CD4-positive, alpha-beta T cell treated with Interleukin-12 subunit alpha and Interleukin-12 subunit beta, for 1 hour (primary cell): ENCODE measurements at places on chromosomes 1 and 21.

DNA sequence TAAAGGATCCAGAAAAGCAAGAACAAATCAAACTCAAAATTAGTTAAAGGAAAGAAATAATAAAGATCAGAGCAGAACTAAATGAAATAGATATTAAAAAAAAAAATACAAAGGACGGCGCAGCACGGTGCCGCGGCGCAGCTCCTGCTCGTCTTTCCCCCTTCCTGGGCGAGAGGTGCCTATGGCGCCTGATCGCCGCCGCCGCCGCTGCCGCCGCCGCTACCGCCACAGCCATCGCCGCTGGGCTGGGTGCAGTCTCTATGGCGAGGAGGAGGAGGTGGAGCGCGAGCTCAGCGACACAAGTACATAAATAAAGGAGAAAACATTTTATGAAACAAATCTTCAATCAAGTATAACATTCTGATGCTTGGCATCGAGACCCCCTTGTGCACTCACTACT lies 77.6 kb upstream of the VANGL1 start:
- no peak for DNase-seq

DNA sequence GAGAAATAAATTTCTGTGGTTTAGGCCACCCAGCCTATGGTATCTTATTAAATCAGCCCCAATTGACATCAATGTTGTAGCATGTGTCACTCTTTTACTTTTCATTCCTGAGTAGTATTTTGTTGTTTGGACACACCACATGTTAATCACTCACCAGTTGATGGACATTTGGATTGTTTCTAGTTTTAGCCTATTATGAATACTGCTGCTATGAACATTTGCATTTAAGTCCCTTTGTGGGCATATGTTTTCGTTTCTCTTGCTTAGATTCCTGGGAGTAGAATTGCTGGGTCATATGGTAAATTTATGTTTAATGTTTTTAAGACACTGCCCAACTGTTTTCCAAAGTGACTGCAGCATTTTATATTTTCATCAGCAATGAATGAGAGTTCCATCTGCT lies 50.2 kb upstream of the NUF2 start:
- DNase-seq = no peak

DNA sequence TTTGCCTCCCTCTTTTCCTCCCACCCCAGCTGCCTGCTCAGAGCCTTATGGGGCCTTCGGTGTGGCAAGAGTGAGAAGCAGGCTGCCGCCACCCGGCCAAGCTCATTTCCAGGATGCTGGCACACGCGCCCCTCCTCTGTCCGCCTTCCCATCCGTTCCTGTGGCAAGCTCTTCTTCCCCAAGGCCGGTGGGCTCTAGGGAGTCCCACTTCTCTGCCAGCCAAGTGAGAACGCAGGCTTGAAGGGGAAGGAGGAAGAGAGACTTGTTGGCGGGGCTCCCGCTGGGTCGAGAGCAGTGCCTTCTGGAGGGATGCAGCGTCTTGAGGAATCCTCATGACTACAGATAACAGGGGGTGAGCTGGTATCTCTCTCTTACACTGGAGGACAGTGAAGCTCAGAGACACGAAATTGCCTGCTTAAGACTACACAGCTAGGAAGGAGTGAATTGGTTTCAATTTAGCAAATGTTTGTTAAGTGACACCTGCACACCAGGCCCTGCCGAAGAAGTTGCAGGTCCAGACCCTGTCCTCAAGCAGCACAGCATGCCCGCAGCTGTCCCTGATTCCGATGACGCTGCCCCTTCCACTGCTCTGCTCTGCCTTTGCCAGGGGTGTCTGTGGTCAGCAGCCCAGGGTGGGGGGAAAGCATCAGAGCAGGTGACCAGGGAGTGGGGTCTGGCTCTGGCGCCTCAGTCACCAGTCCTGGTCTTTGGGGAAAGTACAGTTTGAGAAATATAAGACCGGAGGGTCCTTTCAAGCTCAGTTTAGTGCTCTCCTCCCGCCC lies 40.1 kb upstream of the FOXO6 start:
- DNase-seq = no peak

- no peak for DNase-seq
These were observed 68.4 kb upstream of the LRRC7 start for GRCh38 chr1:69499203-69499803.

- no peak for DNase-seq
These were observed 42.1 kb downstream of the LRRC8B start for GRCh38 chr1:89566761-89567174.

DNA sequence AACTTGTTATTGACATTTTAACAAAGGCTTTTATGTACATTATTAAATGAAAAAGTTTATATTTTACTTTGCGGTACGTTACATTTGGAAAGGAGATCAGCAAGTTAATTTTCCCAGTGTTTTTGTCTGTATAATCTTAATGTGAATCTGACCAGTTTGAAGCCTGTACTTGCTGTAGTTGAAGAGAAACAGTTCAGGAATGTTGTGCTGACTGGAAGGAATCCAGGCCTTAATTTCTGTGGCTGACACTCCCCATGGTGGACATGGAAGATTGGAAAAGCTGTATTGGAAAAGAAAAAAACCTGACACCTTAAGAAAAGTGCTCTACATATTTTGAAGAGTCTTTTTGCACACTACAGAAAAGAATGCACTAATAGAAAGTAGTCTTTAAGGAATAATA lies 15.5 kb downstream of the LEPR start:
- DNase-seq = no peak

DNA sequence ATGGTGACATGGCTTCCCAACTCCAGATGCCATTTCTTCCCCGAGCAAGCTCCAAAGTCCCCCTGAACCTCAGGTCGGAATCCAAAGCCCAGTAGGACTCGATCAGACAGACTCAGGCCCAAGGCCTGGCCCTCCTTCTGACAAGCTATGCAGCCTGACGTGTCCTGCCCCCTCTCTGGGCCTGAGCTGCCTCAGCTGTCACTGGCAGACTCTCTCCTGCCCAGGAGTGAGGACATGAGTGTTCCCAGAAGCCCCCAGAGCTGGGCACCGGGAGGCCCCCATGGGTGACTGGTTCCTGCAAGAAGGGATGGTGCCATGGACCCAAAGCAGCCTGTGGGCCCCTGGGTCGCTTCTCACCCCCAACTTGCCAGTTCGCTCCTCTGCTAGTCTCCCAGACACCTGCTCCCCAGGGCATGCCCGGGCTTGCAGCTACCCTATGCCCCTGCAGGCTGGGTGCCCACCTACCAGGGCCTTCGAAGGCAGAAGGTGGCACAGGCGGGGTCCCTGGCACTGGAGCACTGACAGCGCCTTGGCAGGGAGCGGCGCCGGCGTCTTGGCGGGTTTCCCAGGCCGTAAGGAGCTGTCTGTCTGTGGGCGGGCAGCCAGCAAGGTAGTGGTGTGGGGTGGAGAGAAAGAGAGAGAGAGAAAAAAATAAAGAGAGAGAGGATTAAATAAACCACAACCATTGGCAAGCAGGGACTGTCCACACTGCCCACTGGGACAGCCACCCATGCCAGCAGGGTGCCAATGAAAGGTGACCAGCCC lies 2.3 kb downstream of the EDN2 start:
- DNase-seq = no peak

GRCh38 chr1:106232128-106232527 lies 824.3 kb upstream of the PRMT6 start:
- DNase-seq = no peak

DNA sequence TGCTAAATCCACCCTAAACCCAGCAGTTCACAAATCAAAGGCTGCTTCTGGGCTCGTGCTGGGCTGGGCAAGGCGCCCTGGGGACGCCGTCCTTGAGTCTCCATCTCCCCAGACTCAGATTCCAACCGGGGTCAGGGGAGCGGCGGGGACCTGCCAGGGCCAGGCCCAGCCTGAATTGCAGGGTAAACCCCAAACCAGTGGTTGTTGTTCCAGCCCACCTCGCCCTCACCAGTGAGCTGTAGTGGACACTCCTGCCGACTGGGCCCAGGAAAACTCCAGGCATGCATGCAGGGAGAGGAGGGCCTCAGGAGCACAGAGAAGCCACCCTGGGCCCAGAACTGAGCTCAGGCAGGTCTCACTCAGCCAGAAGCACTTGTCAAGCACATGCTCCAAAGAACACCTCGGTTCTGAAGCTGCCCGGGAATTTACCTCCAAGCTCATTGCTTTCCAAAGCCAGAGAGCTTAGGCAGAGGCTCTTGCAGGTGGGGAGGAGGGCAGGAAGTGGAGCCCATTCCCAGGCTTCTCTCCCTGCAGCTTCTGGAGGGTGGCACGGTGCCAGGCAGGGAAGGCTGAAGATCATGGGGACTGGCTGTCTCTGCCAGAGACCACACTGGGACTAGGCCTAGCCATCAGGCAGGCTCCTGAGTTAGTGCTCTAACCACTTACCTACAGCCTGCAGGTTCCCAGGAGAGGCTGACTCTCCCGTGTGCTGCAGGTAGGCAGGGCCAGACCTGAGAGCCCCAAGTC lies 437.0 kb downstream of the MATN1 start:
- DNase-seq = no peak
